Psoas muscle (tissue), 8 donors: ENCODE measurements at places on chromosomes 1 and 21. TPM values are rescaled to one million over a fixed set of nuclear protein-coding genes. Genes with fewer than 3 reads are reported as not detected.
A peak's percentile ranks its signal among the peaks of the same experiment; 100 is the strongest.

GRCh38 chr1:17829579-17829978 is 74.4 kb downstream of the ACTL8 start:
- no peak for DNase-seq

DNA sequence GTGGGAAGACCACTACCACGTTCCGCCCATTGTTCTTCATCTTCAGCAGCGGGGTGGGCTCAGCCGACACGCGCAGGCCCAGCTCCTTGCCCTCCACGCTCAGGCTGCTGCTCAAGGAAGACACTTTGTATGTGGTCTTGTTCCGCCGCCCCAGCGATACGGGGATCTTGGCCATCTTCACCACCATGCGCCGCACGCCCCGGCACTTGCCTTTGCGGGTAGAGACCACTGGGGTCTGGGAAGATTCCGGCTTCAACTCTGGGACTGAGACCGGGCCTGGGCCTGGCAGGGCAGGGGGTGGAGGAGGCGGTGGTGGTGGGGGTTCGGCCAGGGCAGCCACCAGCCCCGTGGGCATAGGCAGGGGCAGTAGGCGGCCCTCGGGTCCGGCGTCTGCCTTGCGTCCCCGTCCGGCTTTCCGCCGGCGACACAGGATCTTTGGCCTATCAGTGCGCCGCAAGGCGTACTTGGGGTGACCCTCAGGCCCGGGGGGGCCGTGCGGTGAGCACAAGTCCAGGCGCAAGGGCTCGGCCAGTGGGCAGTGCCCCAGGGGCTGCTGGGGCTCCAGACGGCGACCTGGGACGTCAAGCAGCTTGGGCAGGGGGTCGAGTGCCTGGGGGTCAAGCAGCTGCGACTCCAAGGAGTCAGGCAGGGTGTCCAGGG is 53.3 kb downstream of the AHDC1 start:
- DNase-seq = no peak

- no peak for DNase-seq
These were observed 1.6 kb upstream of the ZNF124 start for GRCh38 chr1:247173431-247173830.

- peak; percentile 70 for DNase-seq
These were observed 3.8 kb downstream of the LDLRAD2 start for GRCh38 chr1:21815724-21816321.

- DNase-seq = no peak
These were observed 52.5 kb upstream of the USH2A start for GRCh38 chr1:216475659-216476276.

IL12RB2 gene
- 3.3 TPM for total RNA-seq
